Stimulated activated CD8-positive, alpha-beta memory T cell treated with anti-CD3 and anti-CD28 coated beads, Interleukin-4, amount 100 ng/mL, for 48 hours (primary cell): ENCODE measurements at places on chromosomes 3 and 15.
A peak's percentile ranks its signal among the peaks of the same experiment; 100 is the strongest.

- no peak for DNase-seq
Measured at GRCh38 chr3:53194210-53195065, 33.4 kb downstream of the PRKCD start.

DNA sequence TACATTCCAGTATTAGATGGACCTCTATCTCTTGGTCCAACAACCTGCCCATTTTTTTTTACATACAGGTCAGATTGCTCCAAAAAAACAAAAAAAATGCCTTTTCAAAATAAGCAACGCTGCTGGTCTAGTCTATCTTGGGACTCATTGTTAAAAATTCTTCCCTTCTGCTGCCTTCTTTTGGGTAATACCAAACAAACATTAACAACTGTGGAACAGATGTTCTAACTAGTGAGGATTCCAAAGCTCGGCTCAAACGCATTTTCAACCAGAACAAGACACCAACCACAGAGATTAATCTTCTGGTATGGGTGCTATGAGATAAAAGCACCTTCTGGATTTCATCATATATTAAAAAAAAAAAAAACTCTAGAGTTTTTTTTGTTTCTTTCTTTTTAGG, 24.7 kb downstream of the ARHGAP31 start:
- DNase-seq, result no peak

- DNase-seq, result no peak
Measured at GRCh38 chr15:46120713-46121112, 485.9 kb downstream of the SQOR start.

- DNase-seq, result no peak
Measured at GRCh38 chr3:153963012-153963411, 158.2 kb upstream of the ARHGEF26 start.

DNA sequence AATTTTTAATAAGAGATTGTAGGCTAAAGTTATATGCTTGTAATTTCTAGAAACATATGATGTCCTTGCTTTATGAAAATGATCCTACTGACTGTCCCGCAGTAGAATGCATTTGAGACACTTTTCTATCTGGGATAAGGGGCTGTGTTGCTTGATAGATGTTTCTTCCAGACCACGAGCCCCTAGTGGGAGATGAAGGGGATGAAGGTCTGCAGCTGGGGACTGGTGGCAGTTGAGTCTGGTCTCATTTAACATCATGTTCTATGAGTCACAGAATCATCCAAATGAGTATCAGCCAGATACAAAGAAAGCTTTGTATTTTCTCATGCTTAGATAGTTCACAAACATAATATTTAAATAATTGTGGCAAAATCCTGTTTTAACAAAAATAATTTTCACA, 84.3 kb upstream of the PRTG start:
- no peak for DNase-seq

DNA sequence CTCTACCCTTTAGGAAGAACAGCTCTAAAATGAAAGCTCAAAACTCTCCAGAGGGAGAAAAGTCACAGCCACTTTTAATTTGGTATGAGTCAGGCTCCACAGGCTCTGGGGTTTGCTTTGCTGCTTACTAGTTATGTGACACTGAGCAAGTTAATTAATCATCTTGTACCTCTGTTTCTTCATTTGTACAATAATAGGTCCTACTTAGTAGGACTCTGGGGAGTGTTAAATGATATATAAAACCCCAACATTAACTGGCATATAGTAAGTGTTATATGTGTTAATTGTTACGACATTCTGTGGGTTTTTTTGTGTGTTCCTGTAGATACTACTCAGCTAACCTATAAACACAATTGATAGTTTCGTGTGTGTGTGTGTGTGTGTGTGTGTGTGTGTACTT, 6.6 kb downstream of the ACKR2 start:
- DNase-seq, result no peak

- DNase-seq, result no peak
Measured at GRCh38 chr15:91970142-91970541, 116.6 kb downstream of the SLCO3A1 start.

DNA sequence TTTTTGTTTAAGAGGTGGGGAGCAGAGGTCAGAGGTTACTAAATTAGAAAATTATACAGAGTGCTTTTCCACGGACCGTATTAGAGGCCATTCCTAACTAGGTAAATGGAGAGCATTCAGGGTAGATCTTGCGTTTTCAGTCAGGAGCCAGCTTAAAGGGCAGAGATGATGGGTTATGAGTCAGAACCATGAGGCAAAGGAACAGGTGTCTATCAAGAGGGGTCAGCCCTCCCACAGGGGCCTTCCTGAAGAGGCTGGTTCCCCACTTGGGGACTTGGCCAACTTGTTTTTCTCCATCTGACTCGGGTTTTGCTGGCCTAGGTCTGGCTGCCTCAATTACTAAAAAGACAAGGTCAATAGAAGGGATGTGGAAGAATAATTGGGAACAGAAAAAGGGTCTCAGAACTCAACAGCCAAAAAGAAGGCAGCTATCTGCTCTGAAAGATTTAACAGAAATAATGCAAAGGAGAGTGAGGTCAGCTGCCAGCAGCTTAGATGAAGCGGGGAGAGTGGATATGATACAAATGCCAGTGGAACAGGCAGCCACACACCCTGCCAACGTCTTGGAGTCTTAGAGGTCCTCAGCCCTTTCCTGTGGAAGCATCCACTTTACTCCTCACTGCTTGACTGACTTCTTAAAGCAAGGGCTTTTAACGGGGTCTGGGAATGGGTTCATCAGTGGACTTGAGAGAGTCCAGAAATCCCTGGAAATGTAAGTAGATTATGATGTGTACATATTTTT, 17.6 kb downstream of the MTMR14 start:
- no peak for DNase-seq

DNA sequence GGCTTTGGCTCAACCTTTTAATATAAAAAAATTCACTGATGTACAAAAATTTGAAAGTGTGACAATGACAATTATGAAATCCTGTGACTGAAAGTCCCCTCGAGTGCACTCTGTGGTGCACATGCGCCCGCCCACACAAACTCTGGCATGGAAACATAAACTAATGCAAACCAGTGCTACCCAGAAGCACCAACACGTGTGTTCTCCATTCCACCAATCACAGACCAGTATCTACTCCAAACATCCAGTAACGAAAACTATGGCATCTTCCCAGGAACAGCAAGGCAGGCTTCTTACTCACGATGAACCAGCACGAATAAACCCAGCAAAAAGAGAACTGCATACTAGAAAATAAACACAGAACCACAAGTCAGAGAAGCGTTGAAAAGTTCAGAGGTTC, 11.7 kb upstream of the NMB start:
- DNase-seq, result peak; percentile 72

DNA sequence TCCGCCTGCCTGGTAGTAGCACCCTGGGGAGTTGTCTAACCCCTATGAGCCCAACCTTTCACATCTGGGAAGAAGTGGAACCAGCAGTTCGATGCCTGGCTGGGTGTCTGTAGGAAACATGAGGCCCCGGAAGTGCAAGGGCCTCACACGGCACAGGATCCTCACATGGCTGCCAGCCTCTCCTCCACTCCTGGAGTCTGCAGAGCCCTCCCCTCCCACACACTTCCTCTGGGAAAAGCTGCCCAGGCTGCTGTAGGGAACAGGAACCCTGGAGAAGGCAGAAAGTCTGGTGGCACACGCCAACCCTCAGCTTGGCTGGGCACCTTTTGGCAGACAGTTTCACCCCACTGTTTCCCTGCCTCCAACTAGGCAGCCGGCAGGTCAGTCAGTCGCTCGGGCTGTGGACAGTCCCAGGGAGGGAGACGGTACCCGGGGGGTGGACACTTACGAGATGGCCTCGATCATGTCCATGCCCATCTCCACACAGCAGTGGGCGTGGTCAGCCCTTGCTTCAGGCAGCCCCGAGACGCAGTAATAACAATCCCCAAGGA, 118.4 kb downstream of the ADCY5 start:
- no peak for DNase-seq

GRCh38 chr15:89839167-89839810, 24.6 kb upstream of the ANPEP start:
- DNase-seq, result no peak

DNA sequence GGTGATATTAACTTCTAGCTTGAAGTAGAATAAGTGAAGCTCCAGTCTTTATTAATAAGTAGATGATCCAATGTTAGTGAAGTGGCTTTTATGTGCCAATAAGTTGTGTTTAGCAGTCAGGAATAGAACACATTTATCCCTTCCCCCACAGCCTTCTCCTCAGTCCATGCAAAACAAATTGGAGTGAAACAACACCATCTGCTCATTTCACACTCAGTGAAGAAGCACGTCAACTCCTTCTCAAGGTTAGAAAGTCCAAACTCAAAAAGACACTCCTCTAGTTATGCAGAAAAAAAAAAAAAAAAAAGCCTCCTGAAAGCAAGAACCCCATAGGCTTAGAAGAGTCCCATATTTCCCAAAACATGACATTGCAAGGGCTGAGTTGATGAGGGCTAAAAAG, 18.0 kb upstream of the NEO1 start:
- DNase-seq, result no peak

DNA sequence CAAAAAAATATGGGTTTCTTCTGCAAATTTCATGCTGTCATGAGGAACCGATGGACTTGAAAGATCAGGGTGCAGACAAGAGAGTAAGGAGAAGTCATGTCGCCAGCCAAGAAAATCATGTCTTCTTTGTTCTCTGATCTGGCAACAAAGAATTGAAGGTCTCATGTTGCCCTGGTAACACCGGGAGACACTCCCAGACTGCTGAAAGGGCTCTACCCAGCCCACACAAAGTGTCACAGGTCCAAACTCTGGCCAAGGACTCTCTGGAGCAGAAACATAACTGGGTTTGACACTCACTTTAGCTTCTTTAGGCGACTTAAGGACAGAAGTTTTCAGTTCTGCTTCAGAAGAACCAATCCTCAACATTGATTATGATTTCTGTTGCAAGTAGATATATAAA, 42.9 kb downstream of the SIDT1 start:
- no peak for DNase-seq

DNA sequence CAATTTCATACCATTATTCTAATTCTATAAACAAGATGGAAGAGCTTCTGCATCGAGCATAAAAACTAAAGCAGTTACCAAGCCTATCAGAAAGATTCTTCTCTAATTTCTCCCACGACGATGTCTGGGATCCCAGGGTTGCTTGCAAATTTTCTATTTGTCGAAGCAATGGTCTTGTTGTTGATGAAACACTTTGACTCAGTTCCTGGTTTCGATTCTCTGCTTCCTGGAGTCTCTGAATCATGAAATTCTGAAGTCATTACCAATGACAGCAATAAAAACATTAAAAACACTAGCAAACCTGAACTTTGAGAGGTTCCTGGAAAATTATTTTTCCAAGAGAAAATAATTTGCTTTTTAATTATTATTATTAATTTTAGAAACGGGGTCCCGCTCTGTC, 18.7 kb downstream of the TMF1 start:
- DNase-seq, result no peak

- no peak for DNase-seq
Measured at GRCh38 chr3:18672561-18672960, 247.4 kb upstream of the SATB1 start.

DNA sequence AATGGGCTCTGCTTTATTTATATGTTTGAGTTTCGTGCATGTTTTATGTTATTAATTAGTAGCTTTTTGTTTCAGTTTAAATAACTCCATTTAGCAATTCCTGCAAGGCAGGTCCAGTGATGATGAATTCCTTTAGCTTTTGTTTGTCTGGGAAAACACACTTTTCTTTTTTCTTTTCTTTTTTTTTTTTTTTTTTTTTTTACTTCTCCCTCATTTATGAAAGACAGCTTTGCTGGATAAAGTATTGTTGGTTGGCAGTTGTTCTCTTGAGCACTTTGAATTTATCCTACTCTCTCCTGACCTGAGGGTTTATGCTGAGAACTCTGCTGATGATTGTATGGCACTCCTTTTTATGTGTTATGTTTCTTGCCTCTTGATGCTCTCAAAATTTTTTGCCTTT, 35.7 kb downstream of the TMEM39A start:
- DNase-seq, result no peak

GRCh38 chr15:65828585-65828984, 36.5 kb upstream of the DENND4A start:
- DNase-seq, result no peak

GRCh38 chr3:109059264-109059663, 58.7 kb downstream of the MORC1 start:
- no peak for DNase-seq

- DNase-seq, result no peak
Measured at GRCh38 chr15:82570721-82571508, 30.7 kb upstream of the RPS17 start.

- no peak for DNase-seq
Measured at GRCh38 chr3:118538187-118538586, 496.5 kb downstream of the IGSF11 start.

- DNase-seq, result no peak
Measured at GRCh38 chr15:43121863-43122262, 11.5 kb upstream of the TMEM62 start.

GRCh38 chr15:31554261-31554660, 227.6 kb downstream of the KLF13 start:
- DNase-seq, result no peak

DNA sequence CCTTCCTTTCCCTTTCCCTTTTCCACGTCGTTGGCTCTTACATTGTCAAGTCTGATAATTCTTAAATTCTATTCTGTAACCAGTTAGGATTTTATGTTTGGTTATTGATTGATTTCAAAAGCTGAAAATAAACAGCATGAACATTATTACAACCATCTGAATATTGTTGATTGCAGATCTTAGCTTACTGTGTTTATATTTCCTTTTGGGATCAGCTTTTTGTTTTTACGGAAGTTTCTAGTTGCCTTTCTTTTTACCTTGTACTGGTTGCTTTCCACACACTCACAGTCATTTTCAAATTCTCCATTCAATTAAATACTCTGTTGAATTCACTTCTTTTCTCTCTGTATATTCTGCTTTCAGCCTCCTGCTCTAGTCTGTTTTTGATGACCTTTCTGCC, 16.6 kb downstream of the ZNF35 start:
- no peak for DNase-seq

GRCh38 chr3:9934235-9934621, 594 bp downstream of the CRELD1 start:
- no peak for DNase-seq

DNA sequence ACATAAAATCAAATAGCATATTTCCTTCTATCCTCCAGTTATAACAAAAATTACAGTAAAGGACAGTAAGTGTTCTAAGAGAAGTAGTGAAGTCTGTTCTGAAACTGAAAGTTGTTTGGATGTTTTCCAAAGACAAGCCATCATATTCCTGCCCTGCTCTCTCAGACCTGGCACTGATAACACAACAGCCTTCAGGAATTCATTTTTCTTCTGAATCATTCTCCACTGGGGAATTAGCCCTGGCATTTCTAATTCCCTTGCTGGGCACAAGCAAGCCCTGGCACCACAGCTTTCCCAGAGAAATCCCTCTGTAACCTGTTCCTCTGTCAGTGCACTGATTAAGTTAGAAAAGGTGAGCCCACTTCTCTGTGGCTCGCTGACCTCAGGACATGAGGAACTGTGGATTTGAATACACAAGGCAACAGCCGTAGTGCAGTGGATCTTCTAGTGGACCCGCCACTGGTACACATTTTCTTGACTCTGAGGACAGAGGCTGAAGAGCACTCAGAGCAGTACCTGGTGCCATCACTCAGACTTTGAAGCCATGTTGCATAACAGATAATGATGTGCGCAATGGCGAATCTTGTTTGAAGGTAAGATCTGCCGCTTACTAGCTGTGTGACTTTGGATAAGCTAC, 61.6 kb downstream of the WWTR1 start:
- no peak for DNase-seq
